ENCODE measurements at places on chromosomes 4 and X. TPM values are rescaled to one million over a fixed set of nuclear protein-coding genes. Genes with fewer than 3 reads are reported as not detected.

GRCh38 chr4:21290562-21290961, 590.3 kb downstream of the PACRGL start:
- no peak for DNase-seq

GRCh38 chrX:130174045-130174704, 2.4 kb downstream of the RAB33A start:
- DNase-seq = peak; percentile 75

The GNRHR gene
- not detected for total RNA-seq

The RPGR gene
- total RNA-seq = 6.3 TPM

DNA sequence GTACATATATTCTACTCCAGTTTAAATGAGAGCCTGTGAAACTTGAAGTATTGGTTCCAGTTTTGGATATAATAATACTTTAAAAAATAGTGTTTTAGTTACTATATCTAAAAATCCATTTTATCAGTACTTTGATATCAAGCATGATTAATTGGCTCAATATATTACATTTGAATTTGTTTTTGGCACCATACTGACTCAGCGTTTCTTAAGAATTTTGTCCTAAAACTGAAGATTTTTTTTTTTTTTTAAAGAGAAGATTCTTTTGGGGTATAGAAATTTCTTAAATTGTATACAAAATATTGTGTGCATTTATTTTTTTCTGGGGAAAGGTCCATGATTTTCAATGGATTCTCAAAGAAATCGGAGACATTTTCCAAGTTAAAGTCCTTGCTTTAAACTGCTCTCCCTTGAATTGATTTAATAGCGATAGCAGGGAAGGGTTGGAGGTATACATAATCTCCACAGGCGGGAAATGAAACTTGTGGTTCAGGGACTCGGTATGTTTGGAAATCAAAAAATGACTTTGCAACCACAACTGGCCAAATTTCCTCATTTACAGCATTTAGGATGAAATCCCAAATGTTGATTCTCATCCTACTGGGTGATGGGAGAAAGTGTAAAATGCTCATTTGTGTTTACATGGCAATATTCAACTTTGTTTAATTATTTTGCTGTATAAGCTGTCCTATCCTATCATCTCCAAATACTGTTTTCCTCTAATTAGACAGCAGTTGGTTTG, 62.3 kb downstream of the TMA16 start:
- no peak for DNase-seq

The SERTM2 gene
- 9.3 TPM for total RNA-seq

- DNase-seq = peak; percentile 8
Observed at GRCh38 chr4:98203332-98204235, 57.6 kb upstream of the RAP1GDS1 start.

Measured in cardiac muscle cell (in vitro differentiated cells and primary cell).